ENCODE measurements at places on chromosomes 3 and 15. TPM values are rescaled to one million over a fixed set of nuclear protein-coding genes. Genes with fewer than 3 reads are reported as not detected.

The FSIP1 gene
- 0.86 TPM for total RNA-seq

The CCDC174 gene
- 22.1 TPM for total RNA-seq

The DUOX1 gene
- not detected for total RNA-seq

The PLA2G4F gene
- not detected for total RNA-seq

GRCh38 chr3:59374818-59375211, 325.0 kb upstream of the CFAP20DC start:
- DNase-seq: no peak

DNA sequence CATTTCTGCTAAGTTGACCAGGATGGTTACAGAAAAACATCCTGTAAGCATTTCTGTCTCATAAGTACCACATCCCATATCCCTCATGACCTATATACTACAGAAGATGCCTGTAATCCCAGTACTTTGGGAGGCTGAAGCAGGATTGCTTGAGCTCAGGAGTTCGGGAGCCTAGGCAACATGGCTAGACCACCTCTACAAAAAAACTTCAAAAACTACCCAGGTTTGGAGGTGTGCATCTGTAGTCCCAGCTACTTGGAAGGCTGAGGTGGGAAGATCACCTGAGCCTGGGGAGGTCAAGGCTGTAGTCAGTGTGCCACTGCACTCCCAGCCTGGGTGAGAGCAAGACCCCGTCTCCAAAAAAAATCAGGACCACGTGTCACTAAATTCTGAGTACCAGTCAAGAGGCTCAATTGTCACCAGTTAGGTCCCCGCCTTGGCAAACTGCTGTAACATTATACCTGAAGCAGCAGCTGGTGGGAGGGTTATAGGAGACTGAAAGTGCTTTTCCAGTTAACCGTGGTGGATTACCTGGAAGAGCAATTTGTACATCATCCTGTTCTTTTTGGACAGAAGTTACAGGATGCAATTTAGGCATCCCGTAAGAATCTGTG, 6.2 kb downstream of the RPL32 start:
- no peak for DNase-seq

DNA sequence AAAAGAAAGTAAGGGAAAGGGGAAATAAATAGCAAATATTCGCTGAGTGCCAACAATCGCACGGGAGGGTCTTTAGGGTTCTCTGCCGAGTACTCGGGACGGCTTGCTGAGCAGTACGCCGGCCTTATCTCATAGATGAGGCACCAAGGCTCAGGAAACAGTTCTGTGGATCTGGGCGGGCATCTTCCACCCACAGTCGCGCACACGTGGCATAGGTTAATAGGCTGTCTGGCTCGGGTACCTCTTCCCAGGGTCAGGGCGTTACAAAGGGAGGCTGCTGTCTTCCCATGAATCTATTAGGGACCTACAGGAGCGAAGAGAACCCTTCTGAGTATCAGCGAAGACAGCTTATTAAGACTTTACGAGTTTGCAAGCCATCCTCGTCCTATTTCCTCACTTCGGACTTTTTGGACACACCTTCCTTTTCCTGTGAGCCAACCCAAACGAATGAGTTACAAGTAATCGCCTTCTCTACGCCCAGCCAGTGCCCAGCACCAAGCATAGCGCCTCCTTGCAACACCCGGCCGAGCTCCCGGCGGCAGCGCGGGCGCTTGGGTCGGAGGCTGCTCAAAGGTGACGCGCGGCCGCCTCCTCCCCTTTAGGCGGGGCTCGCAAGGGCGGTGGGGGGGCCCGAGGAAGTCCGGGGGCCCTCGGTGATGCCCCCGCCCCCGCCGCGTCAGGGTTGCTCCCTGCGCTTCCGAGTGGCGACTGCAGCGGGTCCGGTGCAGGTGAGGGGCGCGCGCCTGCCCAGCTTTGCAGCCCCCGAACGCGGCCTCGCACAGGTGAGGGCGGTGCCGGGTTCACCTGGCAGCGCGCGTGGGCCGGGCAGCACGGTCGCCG, at the start of gene MCTP2:
TSS of gene MCTP2 (plus strand) at position 679 of the 840 bp plus-strand sequence. CDS start 66,705 bp downstream, outside the sequence.
- DNase-seq: no peak

Measured in A172 (cell line).